ENCODE measurements at places on chromosomes 1 and 21.
A peak's percentile ranks its signal among the peaks of the same experiment; 100 is the strongest.

DNA sequence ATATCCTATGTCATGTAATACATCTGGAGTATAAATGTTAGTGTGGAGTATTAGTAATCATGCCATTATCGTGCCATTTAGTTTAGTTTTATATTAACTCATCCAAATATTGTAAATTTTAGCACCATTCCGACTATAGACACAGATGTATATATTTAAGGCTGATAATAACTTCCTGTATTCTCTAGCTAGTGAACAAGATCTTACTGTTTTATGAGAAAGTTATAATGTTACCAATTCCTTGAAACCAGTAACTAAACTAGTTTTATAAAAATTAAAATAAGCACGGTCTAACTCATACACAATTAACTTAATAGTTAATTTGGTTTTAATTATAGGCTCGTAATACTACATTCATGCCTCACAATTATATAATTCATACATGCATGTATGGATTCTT lies 808.6 kb downstream of the USP25 start:
- no peak for DNase-seq

DNA sequence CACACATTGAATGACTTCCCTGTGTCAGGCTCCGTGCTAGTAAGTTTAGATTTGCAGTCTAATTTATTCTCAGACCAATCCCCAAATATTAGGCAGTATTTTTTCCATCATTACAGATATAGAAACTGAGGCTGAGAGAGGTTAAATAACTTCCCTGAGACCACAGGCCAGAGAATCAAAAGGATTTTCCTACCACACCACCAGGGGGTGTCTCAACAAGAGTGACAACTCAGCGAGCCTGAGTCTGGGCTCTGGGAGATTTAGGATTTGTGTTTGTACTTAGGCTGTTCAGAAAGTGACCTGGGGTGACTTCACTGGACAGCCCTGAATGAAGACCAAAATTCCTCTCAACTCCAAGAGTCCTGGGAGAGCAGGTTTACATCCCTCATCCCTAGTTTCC lies 13.3 kb upstream of the LCE5A start:
- no peak for DNase-seq

DNA sequence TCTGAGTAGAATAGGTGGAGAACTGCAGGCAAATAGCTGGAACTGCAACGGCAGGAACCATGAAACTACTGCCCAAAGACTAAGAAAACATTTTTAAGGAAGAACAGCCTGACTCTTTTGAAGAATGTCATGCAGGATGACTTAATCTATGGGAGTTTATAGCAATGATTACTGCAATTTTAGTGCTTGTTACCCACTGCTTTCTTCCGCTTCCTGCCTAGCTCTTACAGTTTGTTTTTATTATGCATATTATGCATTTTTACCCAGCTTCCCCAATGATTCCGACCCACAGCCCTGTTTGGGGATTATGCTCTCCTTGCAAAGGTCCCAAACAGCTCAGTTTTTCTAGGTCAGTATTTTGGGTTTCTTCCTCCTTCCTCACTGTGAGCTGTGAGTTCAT lies 71.2 kb downstream of the PCNX2 start:
- no peak for DNase-seq

- no peak for DNase-seq
Measured at GRCh38 chr1:18114726-18115410, 7.3 kb downstream of the IGSF21 start.

GRCh38 chr1:39398278-39399021 lies 93.0 kb upstream of the BMP8A start:
- DNase-seq: peak; percentile 82

DNA sequence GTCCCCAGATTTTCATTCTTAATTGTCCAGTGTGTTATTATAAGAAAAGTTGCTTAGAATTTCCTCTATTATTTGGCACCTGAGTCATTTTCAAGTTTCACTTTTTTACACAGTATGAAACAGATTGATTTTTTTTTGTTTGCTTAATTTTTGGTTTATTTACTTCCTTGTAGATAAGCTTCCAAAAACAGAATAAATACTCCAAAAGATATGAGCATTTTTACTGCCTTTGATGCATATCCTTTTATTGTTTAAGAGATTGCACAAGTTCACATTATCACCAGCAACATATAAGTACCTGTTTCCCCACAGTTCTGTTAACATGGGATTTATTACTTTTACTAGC lies 36.3 kb upstream of the AHCYL1 start:
- no peak for DNase-seq

- DNase-seq: no peak
Measured at GRCh38 chr1:228691926-228692325, 43.4 kb upstream of the RHOU start.

- DNase-seq: no peak
Measured at GRCh38 chr1:176066709-176067108, 140.4 kb downstream of the COP1 start.

DNA sequence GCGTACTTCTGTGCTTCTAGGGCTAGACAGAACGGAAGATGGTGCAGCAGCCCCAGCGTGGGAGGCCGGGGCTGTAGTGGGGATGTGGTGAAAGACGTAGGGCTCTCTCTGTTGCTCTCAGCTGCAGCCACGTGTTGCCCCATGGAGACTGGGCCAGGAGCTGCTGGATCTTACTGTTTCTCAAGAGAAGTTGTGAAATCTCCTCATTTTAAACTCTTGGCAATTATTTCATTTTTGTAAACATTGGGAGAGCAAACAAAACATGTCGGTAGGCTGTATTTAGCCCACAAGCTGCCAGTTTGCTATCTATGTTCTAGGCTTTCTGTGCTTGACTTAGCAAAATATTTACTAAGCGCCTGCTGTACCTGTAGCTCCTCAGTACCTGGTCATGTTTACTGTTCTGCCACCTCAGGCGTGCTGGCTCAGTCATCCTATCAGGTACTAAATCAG lies 15.9 kb upstream of the ELOA start:
- no peak for DNase-seq
